Umbilical cord (tissue), 2 donors: ENCODE measurements at places on chromosomes 13 and 19. TPM values are rescaled to one million over a fixed set of nuclear protein-coding genes. Genes with fewer than 3 reads are reported as not detected.

RASL11A gene
- total RNA-seq, result 25.5 TPM

FBXO27 gene
- 12.3 TPM for total RNA-seq

LRRC63 gene
- 0.72 TPM for total RNA-seq

WDR88 gene
- total RNA-seq, result not detected

CACNG8 gene
- 0.24 TPM for total RNA-seq

MISP3 gene
- 0.96 TPM for total RNA-seq

KCNN4 gene
- total RNA-seq, result 6.3 TPM

DNA sequence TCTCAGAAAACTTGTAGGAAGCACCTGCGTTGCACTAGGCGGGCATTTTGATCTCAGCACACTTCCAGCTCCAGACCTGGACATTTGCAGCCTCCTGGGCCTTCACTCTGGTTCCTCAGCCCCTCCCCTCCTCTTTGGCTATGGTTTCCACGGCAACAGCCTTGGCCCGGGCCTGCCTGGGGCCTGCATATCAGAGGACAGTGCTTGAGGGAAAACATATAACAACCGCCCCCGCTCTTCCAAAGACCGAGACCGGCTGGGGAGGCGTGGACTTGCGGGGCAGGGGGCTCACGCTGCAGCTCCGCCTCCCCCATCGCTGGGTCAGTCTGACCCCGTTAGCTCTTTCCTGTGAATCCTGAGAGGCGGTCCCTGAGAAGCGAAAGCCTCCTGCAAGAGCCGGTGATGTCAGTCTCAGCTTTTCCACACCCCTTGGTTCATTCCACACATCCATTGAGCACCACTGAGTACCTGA lies 125.7 kb upstream of the PEG3 start:
- peak; percentile 83 for DNase-seq

- no peak for DNase-seq
Measured at GRCh38 chr19:56137405-56137804, 3.7 kb upstream of the ZNF444 start.

DNA sequence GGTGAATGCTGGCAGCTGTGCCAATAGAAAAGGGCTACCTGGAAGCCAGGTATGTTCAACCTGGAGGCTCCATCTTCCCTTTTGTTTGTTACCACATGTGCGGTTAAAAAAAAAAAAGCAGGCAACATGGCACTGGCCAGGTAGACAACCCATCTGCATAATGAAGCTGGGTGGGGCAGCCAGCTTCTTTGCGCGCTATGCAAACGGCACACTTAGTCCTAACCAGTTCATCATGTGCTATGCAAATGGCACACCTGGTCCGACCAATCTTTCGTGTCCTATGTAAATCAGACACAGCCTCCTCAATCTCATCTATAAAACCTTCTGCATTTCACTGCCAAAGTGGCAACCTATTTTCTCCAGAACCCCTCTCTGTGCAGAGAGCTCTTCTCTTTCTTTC lies 11.3 kb upstream of the IGSF23 start:
- DNase-seq, result no peak

DNA sequence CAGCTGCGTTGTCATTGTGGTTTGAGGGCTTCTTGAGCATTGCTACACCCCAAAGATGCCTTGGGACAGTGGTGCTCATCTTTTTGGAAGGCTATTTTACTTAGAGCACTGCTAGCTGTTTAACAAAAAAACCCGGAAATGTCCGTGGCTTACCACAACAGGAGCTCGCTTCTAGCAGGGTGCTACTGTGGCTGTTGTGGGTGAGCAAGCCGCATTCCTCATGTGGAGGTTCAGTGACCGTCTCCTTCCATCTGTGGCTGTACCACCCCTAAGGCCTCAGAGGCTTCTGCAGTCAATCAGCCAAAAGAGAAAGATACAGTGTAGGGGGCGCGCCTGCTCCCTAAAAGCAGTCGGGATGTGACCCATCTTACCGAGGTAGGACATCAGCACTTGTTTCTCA lies 1004.2 kb downstream of the UQCRFS1 start:
- DNase-seq, result no peak

- no peak for DNase-seq
Measured at GRCh38 chr19:10805758-10806247, 30.2 kb downstream of the TMED1 start.

DNA sequence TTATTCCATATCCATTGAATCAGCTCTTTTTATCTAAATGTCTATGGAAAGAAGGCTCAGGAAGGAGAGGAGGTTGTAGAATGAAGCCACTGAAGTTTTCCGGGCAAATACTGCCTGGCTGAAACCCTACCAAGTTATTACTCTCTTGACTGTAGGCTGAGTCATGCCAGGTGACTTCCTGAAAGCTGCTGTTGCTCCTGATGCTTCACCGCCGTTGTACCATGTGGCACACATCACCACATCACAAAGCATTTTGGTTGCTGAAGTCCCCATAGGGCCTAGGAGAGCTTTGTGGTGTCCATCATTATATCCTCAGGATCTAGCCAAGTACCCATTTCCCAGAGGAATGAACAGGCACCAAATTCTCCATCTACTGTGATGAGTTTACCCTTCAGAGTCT lies 11.1 kb upstream of the TDRD12 start:
- no peak for DNase-seq

- DNase-seq, result no peak
Measured at GRCh38 chr13:40053401-40053800, 397.9 kb downstream of the COG6 start.

DNA sequence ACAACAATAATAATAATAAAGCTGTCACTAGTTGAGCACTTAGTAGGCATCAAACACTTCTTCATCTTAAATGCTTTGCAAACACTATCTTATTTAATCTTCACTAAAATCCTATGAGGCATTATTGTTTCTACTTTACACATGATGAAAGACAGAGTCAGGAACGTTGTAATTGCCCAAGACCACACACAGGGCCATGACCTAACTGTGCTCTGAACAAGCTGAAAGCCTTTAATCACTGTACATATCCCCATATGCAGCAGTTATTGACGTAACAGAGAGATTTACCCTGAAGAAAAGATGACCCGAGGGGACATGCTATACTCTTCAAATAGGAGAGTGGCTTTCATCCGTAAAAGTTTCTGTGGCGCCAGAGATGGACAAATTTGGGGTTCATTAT lies 53.0 kb downstream of the SACS start:
- peak; percentile 48 for DNase-seq

- peak; percentile 60 for DNase-seq
Measured at GRCh38 chr13:81916461-81916860, 1575.5 kb upstream of the SPRY2 start.

GRCh38 chr13:49606747-49607648 lies 21.3 kb upstream of the ARL11 start:
- peak; percentile 89 for DNase-seq

DNA sequence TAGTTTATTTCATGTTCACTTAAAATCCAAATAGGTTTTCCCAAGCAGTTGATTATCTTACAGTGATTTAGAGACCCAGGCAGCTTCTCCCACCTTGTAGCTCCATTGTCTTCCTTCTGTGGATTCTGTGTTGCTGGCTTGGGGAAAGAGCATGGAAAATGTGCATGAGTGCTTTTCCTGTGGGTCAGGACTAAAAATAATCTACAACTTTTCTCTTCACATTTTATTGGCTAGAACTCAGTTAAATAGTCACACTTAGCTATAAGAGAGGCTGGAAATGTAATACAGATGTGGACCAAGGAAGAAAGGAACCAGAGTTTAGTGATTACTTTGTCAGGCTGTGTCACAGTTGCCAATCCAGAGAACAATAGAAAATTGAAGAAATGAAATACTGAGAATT lies 198.8 kb downstream of the NBEA start:
- no peak for DNase-seq

- DNase-seq, result peak; percentile 34
Measured at GRCh38 chr19:7636691-7637373, at the start of gene STXBP2. TSS of gene STXBP2 (plus strand) at chr19:7637110. CDS start at chr19:7637150, 40 bp downstream.

DNA sequence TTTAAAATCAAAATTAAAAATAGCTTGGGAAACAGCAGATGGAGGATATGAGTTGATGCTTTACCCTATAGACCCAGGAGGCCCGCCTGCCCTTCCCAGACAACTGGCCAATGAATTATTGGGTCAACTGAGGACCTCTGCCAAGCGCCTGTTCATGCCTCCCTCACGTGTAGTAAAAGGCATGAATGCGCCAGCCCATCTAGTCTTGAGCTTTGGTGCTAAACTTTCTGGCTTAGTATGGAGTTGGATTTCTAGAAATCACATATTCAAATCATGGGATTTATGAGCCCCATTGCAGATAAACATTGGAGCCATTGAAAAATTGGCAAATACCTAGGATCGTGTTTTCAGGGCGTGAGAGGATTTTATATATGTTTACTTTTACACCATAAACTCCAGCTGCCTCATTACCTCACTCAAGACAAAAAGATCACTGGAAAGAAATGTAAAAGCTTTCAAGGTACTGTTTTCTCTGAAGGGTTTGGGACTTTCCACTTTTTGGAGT lies 47.1 kb downstream of the COL4A2 start:
- DNase-seq, result no peak
